NCI-H510A (cell line): ENCODE measurements at places on chromosomes 3 and 15.

GRCh38 chr3:72494130-72494529 is 354.1 kb downstream of the SHQ1 start:
- no peak for DNase-seq

- DNase-seq, result no peak
Observed at GRCh38 chr3:74027121-74027520, 402.4 kb upstream of the PDZRN3 start.

GRCh38 chr15:89067751-89068150 is 20.5 kb upstream of the ABHD2 start:
- DNase-seq, result no peak

DNA sequence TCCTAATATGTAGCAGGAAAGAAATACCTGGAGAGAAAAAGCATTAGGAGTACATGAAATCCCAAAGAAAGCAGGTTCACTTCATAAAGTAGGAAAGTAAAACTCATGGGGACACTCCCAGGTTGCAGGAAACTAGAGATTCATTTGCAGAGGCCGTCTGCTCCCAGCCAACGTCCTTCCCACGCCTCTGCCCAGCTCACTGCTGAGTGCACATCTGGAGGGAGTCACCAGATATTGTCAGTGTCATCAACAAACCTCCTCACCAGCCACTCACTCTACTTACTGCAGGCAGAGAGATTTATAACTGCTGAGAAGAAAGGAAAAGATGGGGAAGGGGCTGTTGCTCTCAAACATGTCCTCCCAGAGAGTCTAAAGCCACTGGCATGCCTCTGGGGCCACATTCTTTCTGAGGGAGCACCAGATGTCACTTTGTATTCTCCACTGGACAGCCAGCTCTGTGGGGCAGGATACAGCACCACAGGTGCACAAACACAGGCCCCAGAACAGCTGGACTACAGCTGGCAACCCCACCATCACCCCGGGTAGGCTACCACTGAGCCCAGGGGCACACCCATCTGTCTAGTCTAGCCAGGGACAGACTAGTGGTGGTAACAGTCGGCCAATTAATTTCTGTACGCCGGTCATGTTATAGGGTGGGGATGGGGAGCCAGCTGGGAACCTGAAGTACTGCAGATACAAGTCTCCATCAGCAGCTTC is 64.5 kb downstream of the NPTN start:
- DNase-seq, result no peak

DNA sequence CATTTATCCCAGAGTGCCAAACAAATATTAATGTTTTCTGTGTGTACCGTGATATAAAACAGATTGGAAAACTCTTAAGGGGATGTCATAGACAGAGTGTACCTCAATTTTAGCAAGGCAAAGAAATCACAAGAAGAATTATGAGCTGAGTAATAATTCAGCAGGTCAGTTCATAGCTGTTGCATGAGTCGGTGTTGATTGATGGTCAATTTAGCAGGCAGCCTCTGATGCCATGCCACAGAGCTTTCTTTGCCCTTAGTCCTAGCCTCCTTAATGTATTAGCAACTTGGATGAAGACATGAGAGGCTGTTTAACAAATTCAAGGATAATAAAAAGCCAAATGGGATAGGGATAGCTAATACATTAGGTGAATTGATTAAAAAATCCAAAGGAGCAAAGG is 6.8 kb downstream of the SLC35A5 start:
- no peak for DNase-seq

- DNase-seq, result no peak
Observed at GRCh38 chr15:63465104-63465503, 39.3 kb upstream of the USP3 start.

DNA sequence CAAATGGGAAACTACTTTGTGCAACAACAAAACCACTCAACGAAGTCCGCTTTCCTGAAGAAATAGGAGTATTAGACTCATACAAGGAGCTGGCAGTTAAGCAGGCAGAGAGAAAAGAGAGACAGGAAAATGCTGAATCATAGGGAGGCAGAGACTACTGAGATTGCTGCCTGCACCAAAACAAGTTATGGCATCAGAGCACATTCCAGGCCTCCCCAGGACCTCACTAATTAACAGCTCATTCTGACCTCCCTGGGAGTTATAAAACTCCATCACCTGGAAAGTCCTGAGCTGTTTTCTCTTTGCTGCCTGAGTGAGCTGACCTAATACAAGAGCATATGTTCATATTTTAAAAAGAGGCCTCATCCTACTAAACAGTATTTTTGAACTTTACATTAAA is 741.0 kb downstream of the MCTP2 start:
- DNase-seq, result no peak

- DNase-seq, result peak; percentile 30
Observed at GRCh38 chr3:64445109-64445943, 220.1 kb upstream of the PRICKLE2 start.

DNA sequence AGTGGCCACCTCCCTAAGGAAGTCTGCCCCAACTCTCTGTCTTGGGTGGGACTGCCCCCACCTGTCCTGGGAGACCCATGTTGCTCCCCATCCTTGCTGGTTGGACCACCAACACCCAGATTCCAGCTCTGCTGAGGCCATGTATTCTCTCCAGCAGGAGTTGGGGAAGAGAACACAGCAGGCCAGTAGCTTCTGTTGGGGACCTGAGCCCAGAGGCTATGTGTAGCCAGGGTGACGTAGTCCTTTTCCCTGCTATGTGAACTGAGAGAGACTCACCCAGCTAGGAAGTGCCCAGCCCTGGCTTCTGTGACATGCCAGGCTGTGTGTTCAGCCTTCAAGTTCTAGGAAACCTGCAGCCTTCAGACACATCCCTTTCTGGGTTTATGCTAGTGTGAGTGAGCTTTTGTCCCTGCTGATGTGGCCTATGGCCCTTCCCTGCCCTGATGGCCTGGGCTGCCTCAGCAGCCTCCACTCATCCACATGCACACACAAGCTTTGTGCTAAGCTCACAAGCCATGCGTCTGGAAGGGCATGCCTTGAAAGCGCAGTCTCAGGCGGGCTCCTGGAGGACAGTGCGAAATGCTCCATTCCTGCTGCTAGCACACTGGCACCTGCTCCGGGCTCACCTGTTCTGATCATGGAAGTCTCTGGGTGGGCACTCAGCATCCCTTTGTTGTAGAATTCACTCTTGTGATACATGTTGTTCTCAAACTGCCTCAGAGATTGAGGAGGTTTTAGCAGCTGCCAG is 42.6 kb downstream of the KY start:
- no peak for DNase-seq

DNA sequence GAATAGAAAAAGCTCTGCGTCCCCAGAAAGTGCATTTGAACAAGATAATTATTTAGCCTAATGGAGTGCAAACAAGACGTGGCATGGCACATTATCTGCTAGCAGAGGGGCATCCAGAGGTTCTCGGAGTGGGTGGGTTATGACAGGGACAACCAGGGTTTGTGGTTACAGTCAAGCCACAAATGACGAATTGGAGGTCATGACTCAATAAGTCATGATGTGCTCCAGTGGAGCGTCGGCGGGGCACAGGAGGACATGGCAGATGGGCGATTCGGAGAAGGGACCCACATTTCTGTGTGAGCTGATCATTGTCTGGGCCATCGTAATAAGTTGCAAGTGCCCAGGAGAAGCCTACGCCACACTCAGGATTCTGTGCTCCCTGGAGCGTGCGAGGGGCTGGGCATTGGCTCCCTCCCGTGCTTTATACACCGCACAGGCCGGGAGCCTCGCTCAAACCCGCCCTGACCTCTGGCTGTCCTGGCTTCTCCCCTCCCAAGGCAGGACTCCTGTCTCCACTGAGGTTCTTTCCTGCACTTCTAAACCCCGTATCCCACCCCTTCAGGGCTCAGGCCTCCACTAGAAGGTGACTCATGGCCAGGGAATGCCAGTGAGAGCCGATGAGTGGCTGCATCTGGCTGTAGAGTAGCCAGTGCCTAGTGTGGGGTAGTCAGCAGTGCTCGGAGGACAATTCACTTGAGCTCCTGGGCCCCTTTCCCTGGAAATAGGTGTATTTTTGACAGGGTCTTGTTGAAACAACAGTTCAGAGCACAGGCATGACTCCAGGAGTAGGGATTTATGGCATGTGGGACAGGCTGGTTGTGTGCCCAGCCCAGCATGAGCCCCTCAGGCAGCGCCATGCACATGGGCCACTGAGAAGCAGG is 67.4 kb downstream of the GRIP2 start:
- DNase-seq, result no peak

DNA sequence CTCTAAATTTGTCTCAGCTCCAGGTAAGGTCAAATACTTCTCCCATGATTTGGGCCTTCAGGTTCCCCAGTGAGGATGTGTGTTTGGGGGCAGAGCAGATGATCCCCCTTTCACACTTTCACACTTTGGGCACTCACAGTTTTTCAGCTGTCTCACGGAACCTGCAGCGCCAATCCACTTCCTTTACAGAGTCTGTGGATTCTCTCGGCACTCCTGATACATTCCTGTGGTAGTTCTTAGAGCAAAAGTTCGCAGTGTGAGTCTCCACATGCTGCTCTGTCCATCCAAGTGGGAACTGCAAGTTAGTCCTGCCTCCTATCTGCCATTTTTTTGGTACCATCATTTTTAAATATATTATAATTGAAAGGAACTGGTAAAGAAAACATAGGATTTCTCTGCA is 20.2 kb upstream of the CPOX start:
- no peak for DNase-seq

DNA sequence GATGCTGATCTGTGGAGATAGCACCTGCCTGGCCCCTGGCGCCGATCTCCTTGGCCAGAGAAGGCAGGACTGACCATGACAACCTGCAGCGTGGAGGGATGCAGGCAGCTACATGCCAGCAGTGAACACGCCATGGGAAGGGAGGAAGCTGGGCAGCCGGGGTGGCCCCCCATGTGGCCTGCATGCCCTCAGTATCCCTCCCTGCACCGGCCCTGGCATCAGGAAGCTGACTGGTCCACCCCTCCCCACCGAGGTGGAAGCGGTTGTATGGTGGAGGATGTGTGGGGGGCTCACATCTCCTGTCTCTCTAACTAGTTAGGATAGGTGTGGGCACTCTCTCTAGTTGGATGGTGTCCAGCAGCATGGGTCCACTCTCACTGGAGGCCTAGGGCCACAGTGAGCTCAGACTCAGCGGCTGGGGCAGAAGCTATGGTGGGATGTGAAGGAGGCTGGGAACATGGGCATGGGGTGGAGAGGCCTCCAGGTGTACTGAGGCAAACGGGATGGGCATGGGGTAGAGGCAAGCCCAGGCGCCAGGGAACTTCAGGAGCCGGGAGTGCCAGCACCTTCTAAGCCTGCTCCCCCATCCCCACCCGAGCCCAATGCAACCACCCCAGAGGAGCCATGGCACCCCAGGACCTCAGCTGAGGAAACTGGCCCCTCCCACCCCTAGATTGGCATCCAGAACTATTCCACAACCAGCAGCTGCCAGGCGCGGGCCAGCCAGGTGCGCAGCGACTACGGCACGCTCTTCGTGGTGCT is 1.8 kb upstream of the ABTB1 start:
- DNase-seq, result no peak

- DNase-seq, result no peak
Observed at GRCh38 chr3:107795514-107796094, 272.8 kb downstream of the BBX start.

DNA sequence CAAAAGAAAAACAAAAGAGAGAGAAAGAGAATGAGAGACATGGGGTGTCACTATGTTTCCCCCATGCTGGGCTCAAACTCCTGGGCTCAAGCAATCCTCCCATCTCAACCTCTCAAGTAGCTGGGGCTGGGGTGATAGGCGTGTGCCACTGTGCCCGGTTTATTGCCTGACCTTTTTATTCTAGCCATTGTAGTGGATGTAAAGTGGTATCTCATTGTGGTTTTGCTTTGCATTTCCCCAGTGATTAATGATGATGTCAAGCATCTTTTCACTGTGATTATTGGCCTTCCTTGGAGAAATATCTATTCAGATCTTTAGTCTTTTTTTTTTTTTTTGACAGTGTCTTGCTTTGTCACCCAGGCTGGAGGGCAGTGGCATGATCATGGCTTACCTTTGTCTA is 37.7 kb upstream of the GK5 start:
- DNase-seq, result no peak

- DNase-seq, result peak; percentile 43
Observed at GRCh38 chr3:195260280-195260905, 10.6 kb downstream of the XXYLT1 start.

- DNase-seq, result peak; percentile 22
Observed at GRCh38 chr3:99868311-99868646, 50.6 kb downstream of the CMSS1 start.

- no peak for DNase-seq
Observed at GRCh38 chr3:190193210-190193609, 72.5 kb upstream of the P3H2 start.

DNA sequence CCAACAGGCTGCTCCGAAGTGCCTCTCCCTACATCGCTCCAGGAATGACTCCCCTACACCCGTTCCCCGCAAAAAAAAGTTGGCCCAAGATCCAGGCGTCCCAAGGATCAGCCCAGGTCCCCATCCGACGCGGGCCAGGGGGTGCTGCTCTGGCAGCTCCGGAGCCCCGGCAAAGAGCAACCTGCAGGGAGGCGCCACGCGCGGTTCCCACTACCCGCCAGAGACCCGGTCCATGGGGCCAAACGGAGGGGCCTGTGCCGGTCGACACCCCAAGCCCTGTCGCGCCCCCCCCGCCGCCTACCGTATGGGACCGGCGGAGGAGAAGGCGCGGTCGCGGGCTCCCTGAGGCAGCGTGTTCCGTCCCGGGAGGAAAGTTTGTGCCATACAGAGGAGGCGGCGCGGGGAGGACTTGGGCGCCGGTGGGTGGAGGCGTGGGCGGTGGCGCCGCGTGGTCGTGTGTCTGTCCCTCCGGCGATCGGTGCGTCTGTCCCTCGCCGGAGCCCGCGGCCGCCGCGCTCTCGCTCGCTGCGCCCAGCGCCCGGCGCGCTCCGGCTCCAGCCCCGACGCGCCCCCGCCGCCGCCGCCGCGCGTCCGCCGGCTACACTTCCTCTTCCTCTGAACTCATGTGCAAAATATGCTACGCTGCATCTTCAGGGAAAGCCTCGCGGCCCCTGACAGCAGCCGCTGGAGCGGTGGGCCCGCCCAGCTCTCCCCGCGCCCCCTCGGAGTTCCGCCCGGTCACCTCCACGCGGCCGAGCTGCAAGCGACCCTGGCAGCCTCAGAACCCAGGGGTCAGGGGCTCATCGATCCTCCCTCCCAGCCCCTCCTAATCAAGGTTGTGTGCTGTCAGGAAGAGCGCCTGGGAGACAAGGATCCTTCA is at the start of gene RFTN1:
Gene RFTN1 (minus strand): TSS at position 559 of the 880 bp plus-strand sequence. CDS start 19,830 bp downstream, outside the sequence.
- DNase-seq, result no peak

- no peak for DNase-seq
Observed at GRCh38 chr15:96170979-96171739, 159.3 kb upstream of the NR2F2 start.

GRCh38 chr3:197854596-197855343 is 63.7 kb downstream of the LRCH3 start:
- DNase-seq, result no peak

GRCh38 chr3:10008588-10009344 is 17.5 kb upstream of the FANCD2 start:
- peak; percentile 30 for DNase-seq

- DNase-seq, result no peak
Observed at GRCh38 chr15:39267685-39268084, 313.2 kb upstream of the THBS1 start.
